Epithelial cell of proximal tubule (primary cell): ENCODE measurements at places on chromosomes 12 and 14.

GRCh38 chr14:33061667-33062325 lies 123.1 kb downstream of the NPAS3 start:
- DNase-seq, result no peak

DNA sequence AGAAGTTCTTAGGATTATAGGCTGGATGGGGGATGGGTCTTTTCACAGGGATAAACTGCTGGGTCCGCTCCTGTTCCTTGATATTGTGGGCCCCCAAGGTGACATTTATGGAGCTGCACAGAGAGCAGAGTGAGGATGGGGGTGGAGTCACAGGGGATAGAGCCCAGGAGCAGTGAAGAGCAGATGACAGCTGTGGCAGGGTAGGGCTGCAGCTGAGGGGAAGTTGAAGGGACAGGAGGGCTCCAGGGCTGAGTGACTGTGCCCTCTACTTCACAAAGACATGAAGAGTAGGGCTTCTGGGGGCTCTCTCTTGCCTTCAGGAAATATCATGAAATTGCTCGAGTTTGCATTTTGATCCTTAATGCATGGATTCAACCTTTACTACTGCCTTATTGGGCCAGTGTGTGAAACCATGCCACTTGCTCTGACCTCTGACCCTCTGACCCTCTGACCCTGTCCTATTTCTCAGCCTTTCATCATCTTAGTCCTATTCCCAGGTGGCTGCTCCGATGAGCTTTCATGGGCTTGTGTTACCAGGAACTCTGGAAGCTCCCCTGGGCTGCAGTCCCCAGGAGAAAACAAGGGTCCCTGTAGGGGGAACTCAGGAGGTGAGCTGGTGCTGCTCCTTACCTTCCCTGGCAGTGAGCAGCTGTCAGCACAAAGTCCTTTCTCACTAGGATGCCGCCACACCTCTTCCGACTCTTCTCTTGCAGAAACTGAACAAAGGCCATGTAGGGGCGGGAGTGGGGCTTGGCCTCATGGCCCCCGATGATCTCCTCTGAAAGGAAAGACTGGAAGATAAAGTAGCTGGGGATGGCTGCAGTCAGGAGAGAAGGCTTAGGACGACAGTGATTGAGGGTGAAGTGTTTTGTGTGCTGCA lies 1.6 kb downstream of the GZMH start:
- DNase-seq, result no peak

DNA sequence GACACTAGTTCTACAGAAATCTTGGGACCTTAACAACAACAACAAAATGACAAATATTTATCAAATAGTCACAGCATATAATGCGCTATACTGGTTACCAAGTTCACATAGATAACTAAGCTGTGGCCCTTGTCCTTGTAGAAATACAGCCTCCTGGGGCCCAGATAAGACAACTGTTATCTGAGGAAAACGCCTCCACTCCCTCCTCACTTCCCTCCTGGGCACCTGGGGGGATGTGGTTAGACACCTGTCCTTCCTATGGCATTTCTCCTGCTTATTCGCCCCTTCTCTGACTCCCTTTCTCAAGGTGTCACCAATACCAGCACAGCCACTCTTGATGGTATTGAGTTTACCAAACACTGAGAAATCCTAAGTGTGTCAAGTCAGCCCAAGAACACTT lies 419.4 kb downstream of the RAD51B start:
- DNase-seq, result no peak

DNA sequence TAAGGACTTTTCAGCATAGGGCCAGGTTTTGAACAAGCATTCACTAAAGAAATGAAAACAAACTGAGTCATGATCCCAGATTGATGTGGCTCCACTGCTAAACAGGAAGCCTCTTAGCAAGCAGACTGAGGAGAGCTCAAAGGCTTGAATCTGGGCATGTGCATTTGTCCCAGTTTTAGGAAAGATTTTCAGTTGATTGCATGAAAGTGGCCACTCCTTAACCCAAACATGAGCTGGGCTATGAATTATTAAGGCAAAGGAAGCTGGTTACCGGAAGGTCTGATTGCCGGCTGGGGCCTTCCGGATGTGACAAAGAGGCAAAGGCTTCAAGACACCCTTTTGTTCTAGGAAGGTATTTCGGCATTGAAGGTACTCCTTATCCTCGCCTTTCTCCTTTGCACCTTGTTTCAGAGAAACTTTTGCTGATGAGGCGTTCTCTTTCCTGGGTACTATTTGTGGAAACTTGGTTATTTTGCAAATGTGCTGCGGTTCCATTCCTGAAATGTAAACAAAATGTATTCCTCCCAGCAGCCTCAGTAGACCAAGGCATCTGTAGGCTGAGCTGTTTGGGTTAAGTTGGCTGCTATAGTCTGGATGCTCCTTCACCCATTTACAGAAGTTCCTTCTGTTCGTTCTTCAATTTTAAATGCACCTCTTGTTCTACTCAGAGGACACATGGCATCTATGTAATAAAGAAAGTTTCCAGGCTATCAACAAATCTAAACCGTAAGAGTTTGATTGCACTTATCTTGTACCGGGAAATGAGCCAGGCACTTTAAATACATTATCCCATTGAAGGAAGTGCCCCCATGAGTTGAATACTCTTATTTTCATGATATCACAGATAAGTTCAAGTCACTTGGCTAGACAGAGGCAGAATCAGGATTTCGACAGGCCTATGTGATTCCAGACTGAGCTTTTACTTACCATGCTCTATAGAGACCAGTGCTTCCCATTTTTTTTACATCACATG lies 115.6 kb upstream of the METAP2 start:
- DNase-seq, result no peak

- no peak for DNase-seq
Measured at GRCh38 chr12:40145896-40146295, 40.0 kb upstream of the SLC2A13 start.

GRCh38 chr12:64716839-64717455 lies 42.3 kb downstream of the GNS start:
- no peak for DNase-seq
